Activated naive CD8-positive, alpha-beta T cell treated with anti-CD3 and anti-CD28 coated beads, Interleukin-2, amount 10 ng/mL, durations not matched to agents 7 days and 5 days (primary cell): ENCODE measurements at places on chromosomes 5 and 9. TPM values are rescaled to one million over a fixed set of nuclear protein-coding genes. Genes with fewer than 3 reads are reported as not detected.

Gene PDE6A
- total RNA-seq: not detected

Gene HEXB
- total RNA-seq: 70.6 TPM

DNA sequence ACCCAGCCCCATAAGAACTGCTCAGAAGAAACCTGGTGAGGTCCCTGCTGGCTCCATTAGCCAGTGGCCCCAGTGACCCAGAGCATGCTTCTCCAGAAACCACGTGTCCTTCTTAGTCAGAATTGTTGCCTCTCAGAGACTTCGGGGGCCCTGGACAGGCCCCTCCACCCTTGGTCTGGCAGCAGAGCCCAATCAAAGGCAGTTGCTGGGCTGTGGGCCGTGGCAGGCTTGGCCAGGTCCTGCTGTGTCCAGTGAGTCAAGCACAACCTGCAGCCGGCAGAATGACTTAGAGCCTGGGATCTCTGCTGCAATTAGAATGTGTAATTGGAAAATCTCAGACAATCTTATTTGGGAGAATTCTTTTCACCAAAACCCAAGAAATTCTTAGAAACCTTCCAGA is 502.0 kb upstream of the KLF4 start:
- no peak for DNase-seq
- no peak overlapping the region for H3K27ac ChIP-seq
- H3K4me1 ChIP-seq: no peaks in the 10 kb centered on the region
- no peaks in the 10 kb centered on the region for H3K36me3 ChIP-seq

DNA sequence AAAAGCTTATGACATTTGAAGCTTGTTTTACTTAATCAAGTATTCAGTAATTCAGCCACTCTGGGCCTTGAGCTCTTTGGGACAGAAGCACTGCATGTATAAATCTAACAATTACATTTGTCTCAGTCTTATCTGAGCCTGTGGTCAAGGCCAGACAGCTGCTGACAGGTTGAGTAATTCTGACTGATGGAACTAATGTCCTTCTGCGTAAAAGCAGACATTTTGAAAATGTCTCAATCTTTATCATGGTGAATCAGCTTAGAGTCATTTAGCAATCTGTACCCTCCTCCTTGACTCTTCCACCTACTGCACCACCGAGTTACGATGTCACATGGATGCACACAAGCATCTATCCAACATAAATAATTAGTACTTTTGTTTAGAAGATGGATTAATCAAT is 400.0 kb downstream of the ARRDC3 start:
- no peaks in the 10 kb centered on the region for H3K27me3 ChIP-seq
- DNase-seq: no peak
- no peaks in the 10 kb centered on the region for H3K36me3 ChIP-seq

- peak overlapping the region; percentile 72 for H3K4me3 ChIP-seq
- no peak for DNase-seq
- H3K27ac ChIP-seq: peak overlapping the region; percentile 77
- H3K4me1 ChIP-seq: peaks cover 49% of the 10 kb centered on the region
Observed at GRCh38 chr9:129235041-129235930, 57.2 kb upstream of the IER5L start.

- peak overlapping the region; percentile 92 for H3K27ac ChIP-seq
- H3K4me3 ChIP-seq: peak overlapping the region; percentile 78
- H3K27me3 ChIP-seq: no peaks in the 10 kb centered on the region
- peaks cover 54% of the 10 kb centered on the region for H3K4me1 ChIP-seq
- peak; percentile 70 for DNase-seq
Observed at GRCh38 chr5:95808686-95809413, 13.7 kb downstream of the GLRX start.

DNA sequence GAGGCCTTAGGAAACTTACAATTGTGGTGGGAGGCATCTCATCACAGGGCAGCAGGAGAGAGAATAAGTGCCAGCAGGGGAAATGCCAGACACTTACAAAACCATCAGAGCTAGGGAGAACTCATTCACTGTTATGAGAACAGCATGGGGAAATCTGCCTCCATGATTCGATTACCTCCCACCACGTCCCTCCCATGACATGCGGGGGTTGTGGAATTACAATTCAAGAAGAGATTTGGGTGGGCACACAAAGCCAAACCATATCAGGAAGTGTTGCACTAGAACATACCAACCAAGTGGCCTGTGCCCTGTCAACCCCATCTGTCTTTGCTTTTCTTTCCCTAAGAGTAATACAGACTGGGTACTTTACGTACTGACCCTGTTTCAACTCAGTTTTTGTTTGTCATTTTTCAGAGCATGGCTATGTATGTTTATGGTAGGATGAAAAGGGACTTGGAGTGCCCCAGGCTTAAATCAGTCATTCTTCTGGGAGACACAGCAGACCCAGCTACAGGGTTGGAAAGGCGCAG is 58.3 kb upstream of the TGFBR1 start:
- H3K4me1 ChIP-seq: peaks cover 50% of the 10 kb centered on the region
- H3K36me3 ChIP-seq: peaks cover 18% of the 10 kb centered on the region
- H3K27ac ChIP-seq: peak overlapping the region; percentile 27

GRCh38 chr9:99433555-99433954 is 211.5 kb downstream of the SEC61B start:
- peak; percentile 45 for DNase-seq
- peak overlapping the region; percentile 71 for H3K27ac ChIP-seq
- H3K4me1 ChIP-seq: peaks cover 19% of the 10 kb centered on the region
- no peaks in the 10 kb centered on the region for H3K36me3 ChIP-seq
- peak overlapping the region; percentile 15 for H3K4me3 ChIP-seq

GRCh38 chr9:128552744-128553440 is 505 bp downstream of the SPTAN1 start:
- DNase-seq: no peak
- no peaks in the 10 kb centered on the region for H3K27me3 ChIP-seq
- peaks cover 32% of the 10 kb centered on the region for H3K4me1 ChIP-seq
- no peak overlapping the region for H3K27ac ChIP-seq
- H3K4me3 ChIP-seq: no peak overlapping the region

- no peaks in the 10 kb centered on the region for H3K36me3 ChIP-seq
- no peak overlapping the region for H3K27ac ChIP-seq
- H3K4me3 ChIP-seq: no peak overlapping the region
- no peaks in the 10 kb centered on the region for H3K27me3 ChIP-seq
- no peak for DNase-seq
Observed at GRCh38 chr5:172801179-172801671, 30.2 kb upstream of the DUSP1 start.
